ENCODE measurements at places on chromosomes 7 and 10.

GRCh38 chr10:114894911-114895310 is 43.1 kb upstream of the TRUB1 start:
- no peak for DNase-seq

GRCh38 chr7:25559581-25560367 is 331.5 kb upstream of the NPVF start:
- no peak for DNase-seq

DNA sequence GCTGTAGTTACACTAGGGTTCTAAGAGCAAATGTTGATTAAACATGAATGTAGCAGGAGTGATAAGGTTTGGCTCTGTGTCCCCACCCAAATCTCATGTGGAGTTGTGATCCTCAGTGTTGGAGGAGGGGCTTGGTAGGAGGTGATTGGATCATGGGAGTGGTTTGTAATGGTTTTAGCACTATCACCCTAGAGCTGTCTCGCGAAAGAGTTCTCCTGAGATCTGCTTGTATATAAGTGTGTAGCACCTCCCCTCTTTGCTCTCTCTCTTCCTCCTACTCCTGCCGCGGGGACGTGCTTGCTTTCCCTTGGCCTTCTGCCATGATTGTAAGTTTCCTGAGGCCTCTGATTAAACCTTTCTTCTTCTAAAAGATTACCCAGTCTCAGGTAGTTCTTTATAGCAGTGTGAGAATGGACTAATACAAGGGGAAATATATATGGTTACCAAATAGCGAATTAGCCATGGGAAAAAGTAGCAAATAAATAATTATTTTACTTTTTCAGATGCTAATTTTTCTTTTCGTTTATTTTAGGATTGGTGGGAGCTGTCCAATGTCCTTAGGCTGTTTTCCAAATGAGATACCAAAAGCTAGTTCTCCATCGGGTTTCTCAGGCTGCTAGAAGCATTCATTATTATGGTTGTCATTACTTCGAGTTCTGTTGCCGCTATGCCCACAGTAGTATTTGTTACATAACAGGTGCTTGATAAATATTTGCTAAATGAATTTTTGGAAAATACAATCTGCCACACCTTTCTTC is 58.7 kb downstream of the PTEN start:
- DNase-seq: no peak

GRCh38 chr10:62121187-62121530 is 147.5 kb downstream of the RTKN2 start:
- DNase-seq: no peak

- DNase-seq: no peak
Observed at GRCh38 chr7:47228386-47229014, 353.4 kb downstream of the TNS3 start.

- DNase-seq: no peak
Observed at GRCh38 chr7:42319631-42320030, 82.6 kb upstream of the GLI3 start.

GRCh38 chr10:24209946-24210491 is 1.1 kb downstream of the KIAA1217 start:
- DNase-seq: peak; percentile 81

GRCh38 chr7:113787106-113787505 is 131.7 kb downstream of the PPP1R3A start:
- DNase-seq: no peak

GRCh38 chr7:84194484-84195271 is at the start of gene SEMA3A:
TSS of gene SEMA3A (minus strand) at chr7:84194789. CDS start at chr7:84194586, 203 bp downstream.
- DNase-seq: peak; percentile 66

DNA sequence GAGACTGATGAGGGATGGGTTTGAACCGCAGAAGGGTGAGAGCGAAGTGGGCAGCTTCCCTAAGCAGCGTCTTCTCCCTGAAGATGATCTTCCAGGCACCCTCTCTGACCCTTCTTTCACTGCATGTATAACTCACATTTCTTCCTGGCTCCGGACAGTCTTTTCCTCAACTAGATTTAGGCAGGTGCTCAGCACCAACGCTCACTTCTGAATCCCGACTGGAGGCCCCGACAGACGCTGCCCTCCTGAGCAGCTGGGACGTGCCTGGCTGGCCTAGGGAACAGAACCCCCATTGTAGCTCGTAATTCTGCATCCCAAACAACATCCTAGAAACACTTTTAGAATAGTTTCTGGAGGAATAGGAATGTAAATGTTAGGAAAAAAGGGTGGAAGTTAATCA is 206.6 kb downstream of the DIP2C start:
- DNase-seq: no peak

- DNase-seq: no peak
Observed at GRCh38 chr10:7003831-7004395, 406.9 kb downstream of the SFMBT2 start.

DNA sequence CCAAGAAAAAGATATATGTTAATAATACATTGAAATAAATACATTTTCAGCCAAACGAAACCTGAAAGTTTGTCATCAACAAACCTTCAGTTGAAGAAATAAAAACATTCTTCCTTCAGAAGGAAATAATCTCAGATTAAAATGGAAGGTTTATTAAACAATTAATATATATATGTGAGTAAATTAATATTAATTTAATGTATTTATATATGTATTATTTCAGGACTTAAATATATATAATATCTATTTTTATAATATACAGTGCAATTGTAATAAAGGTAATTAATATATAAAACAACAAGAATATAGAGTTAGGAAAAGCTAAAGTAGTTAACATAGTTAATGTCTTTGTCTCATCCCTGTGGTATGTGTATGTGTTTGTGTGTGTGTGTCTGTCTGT is 102.2 kb upstream of the CDC14C start:
- DNase-seq: no peak

GRCh38 chr7:90298145-90299038 is 22.7 kb downstream of the FAM237B start:
- peak; percentile 38 for DNase-seq

DNA sequence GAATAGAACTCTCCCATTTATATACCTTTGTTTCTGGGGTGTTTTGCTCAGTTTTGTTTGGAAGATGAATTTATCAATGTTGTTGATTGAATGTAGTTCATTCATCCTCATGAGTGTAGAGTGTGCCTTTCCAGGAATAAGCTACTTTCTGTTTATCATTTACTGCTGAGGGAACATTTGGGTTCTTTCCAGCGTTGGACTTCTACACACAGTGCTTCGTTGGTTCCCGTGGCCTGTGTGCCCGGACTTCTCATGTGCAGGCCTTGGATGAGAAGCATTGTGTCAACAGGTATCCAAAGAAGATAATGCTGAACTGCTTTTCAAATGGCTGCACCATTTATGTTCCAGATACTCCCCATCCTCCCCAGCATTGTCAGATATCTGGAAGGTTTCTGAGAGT is 107.6 kb upstream of the TNS3 start:
- no peak for DNase-seq

- no peak for DNase-seq
Observed at GRCh38 chr10:132149917-132150316, 36.8 kb upstream of the DPYSL4 start.

GRCh38 chr10:131641231-131641630 is 259.6 kb upstream of the PPP2R2D start:
- no peak for DNase-seq

- no peak for DNase-seq
Observed at GRCh38 chr7:30813466-30813865, 42.2 kb downstream of the MINDY4 start.

DNA sequence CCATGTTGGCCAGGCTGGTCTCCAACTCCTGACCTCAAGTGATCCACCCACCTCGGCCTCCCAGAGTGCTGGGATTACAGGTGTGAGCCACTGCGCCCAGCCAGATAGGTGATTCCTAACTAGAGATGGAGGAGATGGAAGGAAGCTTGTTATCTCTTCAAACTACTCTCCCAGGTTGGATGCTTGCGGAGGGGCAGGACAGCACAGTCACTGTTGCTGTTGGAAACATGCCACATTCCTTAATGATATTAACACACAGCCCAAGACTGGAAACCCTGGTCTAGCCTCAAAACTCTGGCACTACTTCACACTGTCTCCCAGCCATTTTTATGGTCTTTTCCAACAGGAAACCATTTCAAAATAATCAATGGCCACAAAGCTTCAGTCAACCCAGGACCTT is 468.8 kb upstream of the NRP1 start:
- peak; percentile 58 for DNase-seq

GRCh38 chr7:119931230-119931824 is 341.6 kb upstream of the KCND2 start:
- DNase-seq: no peak

Measured in NCI-H226 (cell line).